Thoracic aorta (tissue), 2 donors: ENCODE measurements at places on chromosomes 5 and 9.

DNA sequence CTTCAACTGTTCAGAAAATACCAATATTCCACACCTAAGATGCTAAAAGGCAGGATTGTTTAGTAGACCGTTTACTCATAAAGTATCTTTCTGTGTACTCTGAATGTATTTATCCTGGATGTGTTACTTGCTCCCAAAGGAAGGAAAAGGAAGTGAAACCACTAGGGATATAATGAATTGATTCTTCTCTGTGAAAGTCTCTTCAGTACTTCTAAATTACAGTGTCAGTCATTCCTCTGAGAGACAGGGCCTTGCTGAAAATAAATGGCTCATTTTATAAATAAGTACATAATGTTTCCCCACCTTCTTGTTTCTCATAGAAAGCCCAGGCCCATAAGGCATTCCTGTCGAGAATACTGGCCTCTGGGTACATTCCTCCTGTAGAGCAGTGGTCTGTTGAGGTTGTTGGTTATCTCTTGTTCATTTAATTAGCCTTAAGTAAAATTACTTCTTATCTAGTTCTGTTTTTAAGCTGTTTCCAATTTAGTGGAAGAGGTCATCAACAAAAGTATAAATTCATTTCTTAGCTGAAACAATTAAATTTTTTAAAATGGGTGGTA is 1.6 kb downstream of the HAPLN1 start:
- DNase-seq: no peak

- no peak for DNase-seq
Observed at GRCh38 chr9:93091453-93092081, 4.5 kb upstream of the CARD19 start.

DNA sequence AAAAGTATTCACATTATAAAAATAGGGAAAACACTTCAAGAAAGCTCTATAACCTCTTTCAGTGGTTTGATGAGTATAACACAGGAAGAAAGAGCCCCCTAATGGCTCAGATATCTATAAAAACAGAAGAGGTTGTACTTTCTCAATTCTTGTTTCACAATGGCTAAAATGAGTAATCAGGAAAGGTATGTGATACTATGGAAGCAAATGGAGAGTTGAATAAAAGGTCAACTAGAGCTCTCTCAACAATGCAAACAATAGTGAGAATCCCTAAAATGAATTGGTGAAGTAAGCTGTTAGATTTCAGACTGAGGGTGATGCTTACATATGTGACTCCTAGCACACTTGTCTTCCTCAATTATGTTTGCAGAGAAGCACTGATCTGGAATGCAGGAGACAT is 584.6 kb upstream of the CDH18 start:
- DNase-seq: no peak

DNA sequence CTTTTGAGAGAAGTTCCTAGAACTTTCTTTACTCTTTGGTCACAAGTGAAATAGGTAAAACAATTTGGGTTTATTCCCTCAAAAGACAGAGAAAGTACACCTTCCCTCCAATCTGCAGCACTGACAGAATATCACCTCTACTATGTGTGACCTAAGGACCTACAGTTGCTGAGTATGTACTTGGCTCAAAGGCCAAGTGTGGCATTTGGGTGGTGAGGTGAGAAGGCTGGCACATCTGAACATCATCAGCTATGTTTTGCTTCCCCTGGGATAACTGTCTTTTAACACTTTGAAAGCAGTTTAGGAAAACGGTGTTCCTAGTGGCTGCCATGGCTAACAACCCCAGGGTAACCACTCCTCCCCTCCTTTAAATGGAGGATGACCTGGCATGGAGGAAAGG is 17.6 kb downstream of the MIER3 start:
- no peak for DNase-seq

- no peak for DNase-seq
Observed at GRCh38 chr5:179413086-179413690, 67.9 kb upstream of the ADAMTS2 start.

- no peak for DNase-seq
Observed at GRCh38 chr9:121876658-121877271, 216.3 kb downstream of the TTLL11 start.

- DNase-seq: no peak
Observed at GRCh38 chr9:4503103-4503502, 12.8 kb downstream of the SLC1A1 start.

- no peak for DNase-seq
Observed at GRCh38 chr9:110266795-110267194, 10.5 kb upstream of the TXN start.

DNA sequence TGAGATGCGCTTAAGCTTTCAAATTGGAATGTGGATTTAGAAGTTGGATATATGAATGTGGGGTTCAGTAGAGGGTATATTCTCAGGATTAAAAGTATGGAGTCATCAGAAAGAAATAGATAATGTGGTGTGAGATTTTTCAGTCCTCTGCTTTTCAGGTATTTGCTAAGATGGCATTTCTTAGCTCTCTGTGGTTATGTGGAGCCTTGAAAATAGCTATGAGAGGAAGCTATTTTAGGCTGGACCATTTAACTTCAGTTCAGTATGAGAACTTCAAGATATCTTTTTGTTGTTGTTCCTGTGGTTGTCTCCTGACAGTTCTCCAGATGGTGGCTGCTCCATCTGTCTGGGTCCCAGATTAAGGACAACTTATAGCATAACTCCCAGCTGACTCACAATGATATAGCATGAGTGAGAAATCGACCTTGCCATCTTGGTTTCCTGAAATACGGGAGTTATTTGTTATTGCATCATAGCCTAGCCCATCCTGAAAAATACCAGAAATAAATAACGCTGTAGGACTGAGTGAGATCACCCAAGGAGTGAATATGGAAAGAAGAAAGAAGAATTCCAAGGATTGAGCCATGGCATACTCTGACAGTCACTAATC is 461.5 kb downstream of the ANXA1 start:
- no peak for DNase-seq

GRCh38 chr9:26369093-26369492 is 523.5 kb downstream of the CAAP1 start:
- no peak for DNase-seq

DNA sequence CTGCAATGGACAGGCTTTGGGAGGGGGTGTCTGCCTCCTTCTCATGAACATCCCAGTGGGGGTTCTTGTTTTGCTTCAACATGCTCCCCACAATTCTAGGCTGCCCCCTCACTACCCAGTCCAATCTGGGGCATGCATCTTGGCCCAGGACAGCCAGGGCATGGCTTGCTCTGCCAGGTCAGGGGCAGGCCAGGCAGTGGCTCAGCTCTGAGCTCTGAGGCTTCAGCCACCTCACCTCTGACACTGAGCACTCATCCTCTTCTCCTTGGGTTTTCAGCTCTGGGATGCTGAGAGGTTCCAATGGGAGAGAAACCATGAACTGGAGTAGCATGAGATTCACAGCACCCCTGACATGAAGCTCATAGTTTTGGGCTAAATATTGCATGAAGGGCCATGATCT is 11.8 kb downstream of the SLC25A48 start:
- DNase-seq: no peak

DNA sequence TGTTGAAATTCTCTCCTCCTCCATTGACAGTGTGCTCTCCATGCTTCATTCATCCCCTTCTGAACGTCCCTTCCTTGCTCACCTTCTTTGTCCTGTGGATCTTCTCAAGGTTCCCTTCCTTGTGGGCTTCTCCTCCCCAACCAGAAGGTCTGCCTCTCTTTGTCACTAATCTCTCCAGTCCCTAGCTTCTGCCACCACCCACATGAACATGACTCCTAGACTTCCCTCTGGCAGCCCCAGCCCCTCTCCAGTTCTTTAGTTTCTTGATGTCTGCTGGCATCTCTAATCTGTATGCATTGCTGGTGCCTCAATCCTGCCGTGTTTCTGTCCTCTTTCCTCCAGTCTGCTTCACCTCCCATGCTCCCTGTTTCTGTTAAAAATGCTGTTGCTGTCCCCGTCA is 79.3 kb downstream of the ARHGAP26 start:
- no peak for DNase-seq

- DNase-seq: no peak
Observed at GRCh38 chr9:7149258-7149657, 391.5 kb downstream of the KDM4C start.

GRCh38 chr5:53246042-53246836 is 136.7 kb upstream of the MOCS2 start:
- no peak for DNase-seq

GRCh38 chr9:131167146-131167692 is 41.8 kb downstream of the NUP214 start:
- no peak for DNase-seq

GRCh38 chr5:542319-543311 is 18.4 kb upstream of the SLC9A3 start:
- no peak for DNase-seq

DNA sequence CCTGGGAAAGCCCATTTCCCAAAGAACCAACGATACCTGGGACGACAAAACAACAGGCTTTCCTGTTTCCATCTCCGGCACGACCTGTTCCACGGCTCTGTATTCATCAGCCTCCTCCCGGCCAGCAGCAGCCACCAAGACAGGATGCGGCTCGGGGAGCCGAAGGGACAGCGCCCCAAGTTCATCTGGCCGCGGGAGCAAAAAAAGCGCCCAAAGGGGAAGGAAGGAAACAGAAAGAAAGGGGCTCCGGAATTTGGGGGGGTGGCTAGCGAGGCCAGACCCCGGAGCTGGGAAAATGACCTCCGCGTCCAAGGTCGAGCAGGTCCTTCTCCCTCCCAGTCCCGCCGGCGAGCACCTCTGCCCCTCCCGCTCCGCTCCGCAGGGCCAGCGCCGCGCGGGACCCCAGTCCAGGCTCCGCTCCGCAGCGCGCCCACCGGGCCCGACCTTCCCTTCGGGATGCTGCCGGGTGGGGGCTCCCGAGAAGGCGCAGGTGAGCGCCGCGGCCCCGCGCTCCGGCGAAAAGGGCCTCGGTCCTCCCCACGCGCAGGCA is 608 bp downstream of the ELOVL7 start:
- no peak for DNase-seq

GRCh38 chr5:174426388-174426787 is 298.0 kb upstream of the MSX2 start:
- DNase-seq: no peak

DNA sequence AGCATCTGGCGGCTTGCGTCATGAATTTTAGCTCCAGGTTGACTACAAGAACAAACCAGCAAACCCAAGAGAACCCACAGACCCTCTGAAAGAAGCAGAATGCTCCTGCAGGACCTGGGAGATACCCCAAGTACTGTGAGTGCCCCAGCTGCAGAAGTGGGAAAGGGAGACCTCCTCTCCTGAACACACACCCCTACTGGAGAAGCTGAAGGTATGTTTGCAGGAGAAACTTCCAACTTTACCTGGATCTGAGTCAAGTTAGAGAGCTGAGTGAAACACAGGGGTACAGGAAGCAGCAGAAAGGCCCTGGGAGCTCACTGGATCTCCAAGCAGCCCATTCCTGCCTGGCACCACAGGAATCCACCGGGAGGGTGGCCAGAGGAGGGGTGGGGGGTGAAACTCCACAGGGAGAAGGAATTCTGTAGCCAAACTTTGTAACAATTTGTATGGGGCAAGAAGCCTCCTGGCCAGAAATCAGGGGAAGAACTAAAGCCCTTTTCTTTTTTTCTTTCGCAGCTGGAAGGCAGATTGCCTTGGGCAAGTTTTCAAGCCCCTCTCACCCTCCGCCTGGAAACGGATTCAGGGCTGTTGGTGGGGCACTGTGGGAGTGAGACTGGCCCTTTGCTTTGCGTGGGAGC is 576.2 kb downstream of the BNC2 start:
- DNase-seq: no peak

GRCh38 chr5:9340085-9340484 is 205.8 kb downstream of the SEMA5A start:
- DNase-seq: no peak

- DNase-seq: peak; percentile 38
Observed at GRCh38 chr5:81233080-81233634, at the start of gene CKMT2. TSS of gene CKMT2 (plus strand) at chr5:81233322. CDS start at chr5:81251133, 17,811 bp downstream.
